Activated naive CD4-positive, alpha-beta T cell treated with anti-CD3 and anti-CD28 coated beads, Interleukin-2, amount 10 ng/mL, durations not matched to agents 5 hours and 36 hours (primary cell): ENCODE measurements at places on chromosomes 7 and 10. TPM values are rescaled to one million over a fixed set of nuclear protein-coding genes. Genes with fewer than 3 reads are reported as not detected.

The FFAR4 gene
- total RNA-seq, result not detected

The UCMA gene
- not detected for total RNA-seq

The ATG9B gene
- 15.7 TPM for total RNA-seq

The ACSM6 gene
- not detected for total RNA-seq

The NEUROD6 gene
- not detected for total RNA-seq

The CDC14C gene
- not detected for total RNA-seq

The NPY gene
- not detected for total RNA-seq

The GJD4 gene
- not detected for total RNA-seq

The TMEM139 gene
- 1.6 TPM for total RNA-seq

The UBE2H gene
- 40.9 TPM for total RNA-seq

The HOXA9 gene
- not detected for total RNA-seq

The RAB19 gene
- 5.0 TPM for total RNA-seq

The SLC13A4 gene
- not detected for total RNA-seq

The ANKRD2 gene
- not detected for total RNA-seq
